Activated T-cell treated with anti-CD3 and anti-CD28 coated beads for 1 hour (primary cell): ENCODE measurements at places on chromosomes 12 and 14.
A peak's percentile ranks its signal among the peaks of the same experiment; 100 is the strongest.

- no peak for DNase-seq
Measured at GRCh38 chr12:108387771-108388170, 48.7 kb upstream of the CMKLR1 start.

GRCh38 chr12:15919418-15919817, 8.3 kb downstream of the DERA start:
- DNase-seq: no peak

- peak; percentile 96 for DNase-seq
Measured at GRCh38 chr12:53180220-53180930, at the start of the genes CSAD and ZNF740. TSS of gene CSAD (minus strand) at chr12:53180925. CDS start at chr12:53173470, 7,455 bp downstream. TSS of gene ZNF740 (plus strand) at chr12:53180722. CDS start at chr12:53181984, 1,262 bp downstream.

DNA sequence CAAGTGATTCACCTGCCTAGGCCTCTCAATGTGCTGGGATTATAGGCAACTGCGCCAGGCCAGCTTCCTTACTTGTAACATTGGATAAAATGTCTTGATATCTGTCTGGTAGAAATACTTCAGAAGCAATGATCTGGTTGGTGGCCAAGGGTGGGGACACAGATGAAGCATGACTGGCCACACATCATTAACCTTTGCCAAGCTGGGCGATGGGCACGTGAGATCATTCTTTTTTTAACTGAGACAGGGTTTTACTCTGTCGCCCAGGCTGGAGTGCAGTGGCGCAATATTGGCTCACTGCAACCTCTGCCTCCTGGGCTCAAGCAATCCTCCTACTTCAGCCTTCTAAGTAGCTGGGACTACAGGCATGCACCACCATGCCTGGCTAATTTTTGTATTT, 31.1 kb downstream of the PLEKHH1 start:
- DNase-seq: no peak

DNA sequence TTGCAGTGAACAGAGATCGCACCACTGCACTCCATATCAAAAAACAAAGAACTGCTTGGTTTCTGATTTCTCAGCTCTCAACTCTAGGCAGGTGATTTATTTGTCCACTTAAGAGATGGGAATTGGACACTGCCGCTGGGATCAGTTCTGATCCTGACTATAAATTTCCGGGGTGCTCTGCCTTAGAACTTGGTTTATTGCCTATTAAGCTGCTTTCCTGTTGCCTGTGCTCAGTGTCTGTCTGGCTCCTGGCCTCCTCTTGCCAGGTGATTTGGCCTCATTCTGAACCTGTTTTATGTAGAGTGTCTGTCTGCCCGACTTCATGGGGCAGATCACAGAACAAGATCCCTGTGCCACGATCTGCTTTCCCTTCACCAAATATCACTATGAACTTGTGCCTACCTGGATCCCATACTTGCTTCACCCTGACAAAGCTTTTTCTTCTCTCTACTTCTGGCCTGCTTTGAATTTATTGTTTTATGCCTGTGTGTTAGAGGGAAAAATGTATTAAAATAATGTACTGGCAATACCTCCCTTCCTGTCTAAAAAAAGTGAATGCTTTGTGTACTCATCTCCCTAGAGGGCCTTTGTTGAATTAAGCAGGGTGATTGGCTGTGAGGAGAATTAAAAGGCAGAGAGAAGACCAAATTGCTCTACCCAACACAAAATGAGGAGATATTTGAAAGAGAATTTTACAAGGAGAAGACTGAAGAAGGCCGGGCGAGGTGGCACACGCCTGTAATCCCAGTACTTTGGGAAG, 27.6 kb downstream of the CDKN1B start:
- no peak for DNase-seq

DNA sequence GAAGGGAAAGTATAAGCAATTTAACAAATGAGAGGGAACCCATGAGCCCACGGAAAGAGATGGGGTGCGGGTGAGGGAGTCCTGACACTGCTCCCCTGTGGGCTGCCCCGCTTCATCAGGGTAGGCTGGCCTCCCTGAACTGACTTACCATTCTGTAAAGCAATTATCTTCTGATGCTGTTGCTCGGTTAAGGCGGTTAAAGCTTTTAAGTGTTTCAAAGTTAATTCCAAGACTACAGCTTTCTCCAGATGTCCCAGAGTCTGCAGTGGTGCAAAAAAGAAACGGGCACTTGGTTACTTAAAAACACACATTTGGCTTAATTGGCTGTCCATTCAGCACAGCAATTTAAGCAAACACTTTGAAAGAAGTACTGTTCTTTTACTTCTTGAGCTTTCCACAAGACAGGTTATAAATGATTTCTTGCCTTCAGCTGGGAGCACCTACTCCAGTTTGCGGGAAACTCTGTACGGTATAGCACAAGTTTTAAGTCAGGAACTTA, 1.3 kb downstream of the BHLHE41 start:
- no peak for DNase-seq

- no peak for DNase-seq
Measured at GRCh38 chr12:49348781-49349180, 2.1 kb downstream of the DNAJC22 start.

DNA sequence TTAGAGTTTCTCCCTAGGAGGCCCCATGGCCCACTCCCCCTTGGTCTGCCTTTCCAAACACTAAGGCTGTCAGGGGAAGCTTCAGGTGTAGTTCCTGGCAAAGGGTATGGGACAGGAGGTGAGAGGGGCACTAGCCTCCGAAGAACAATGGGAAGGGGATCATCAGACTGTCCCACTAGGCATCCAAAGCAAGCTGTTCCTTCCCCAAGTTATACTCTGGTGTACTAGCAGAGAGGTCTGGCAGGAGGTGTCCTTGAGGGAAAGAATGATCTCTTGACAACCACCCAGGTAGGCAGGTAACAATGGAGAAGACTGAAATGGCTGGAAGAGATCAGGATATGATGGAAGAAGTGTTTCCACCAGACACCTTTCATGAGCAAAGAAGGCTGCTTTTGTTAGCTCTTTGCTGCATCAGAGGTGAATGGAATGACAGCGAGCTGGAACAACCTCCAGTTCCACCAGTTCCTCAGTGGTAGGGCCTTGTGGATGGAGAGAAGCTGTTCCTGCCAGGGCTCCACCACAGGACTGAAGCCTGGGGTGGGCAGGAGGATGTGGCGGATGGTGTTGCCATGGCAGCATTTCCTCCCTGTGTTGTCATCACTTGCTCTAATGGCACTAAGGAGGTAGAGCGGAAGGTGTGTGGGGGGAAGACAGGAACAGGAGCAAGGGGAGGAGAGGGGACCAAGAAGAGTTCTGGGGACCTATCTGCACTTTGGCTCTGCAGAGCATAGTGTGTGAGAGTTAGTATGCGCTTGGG, 2.3 kb upstream of the AGAP2 start:
- DNase-seq: peak; percentile 59

GRCh38 chr14:100537446-100538350, 49.5 kb downstream of the BEGAIN start:
- no peak for DNase-seq
